ENCODE measurements at places on chromosomes 16 and 17. TPM values are rescaled to one million over a fixed set of nuclear protein-coding genes. Genes with fewer than 3 reads are reported as not detected.

DNA sequence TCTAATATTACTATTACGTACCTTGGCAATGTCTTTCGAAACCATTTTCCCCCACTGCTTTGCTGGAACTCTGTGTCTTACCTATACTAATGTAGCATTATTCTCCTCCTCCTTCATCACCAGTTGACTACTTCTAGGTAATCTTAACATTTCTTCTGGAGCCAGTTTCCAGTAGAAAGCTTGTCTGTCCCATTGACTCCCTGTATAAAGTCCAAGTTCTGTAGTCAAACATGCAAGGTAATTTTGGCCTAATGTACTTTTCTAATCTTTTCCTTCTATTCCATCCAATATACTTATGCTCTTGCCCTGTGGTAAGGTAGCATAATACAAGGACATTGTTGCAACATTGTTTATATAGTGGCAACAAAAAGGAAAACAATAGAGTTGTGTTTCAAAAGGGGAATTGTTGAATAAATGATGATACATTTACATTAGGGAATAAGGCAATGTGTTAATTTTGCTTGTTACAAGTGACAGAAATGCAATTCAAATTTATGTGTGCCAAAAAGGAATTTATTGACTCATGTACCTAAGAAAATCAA lies 27.9 kb downstream of the OMG start:
- H3K27me3 ChIP-seq: no peaks in the 10 kb centered on the region
- H3K4me1 ChIP-seq: no peaks in the 10 kb centered on the region
- H3K36me3 ChIP-seq: peaks cover 11% of the 10 kb centered on the region
- DNase-seq: no peak
- H3K4me3 ChIP-seq: no peak overlapping the region

- H3K4me1 ChIP-seq: peaks cover 54% of the 10 kb centered on the region
- H3K27me3 ChIP-seq: no peaks in the 10 kb centered on the region
- DNase-seq: no peak
- H3K4me3 ChIP-seq: no peak overlapping the region
Observed at GRCh38 chr17:66436631-66437030, 134.2 kb downstream of the PRKCA start.

The ATP2C2 gene
- not detected for total RNA-seq

The CALB2 gene
- total RNA-seq: not detected

The COG4 gene
- 48.7 TPM for total RNA-seq

- peak within 1 kb of the TSS; percentile 91 for H3K27ac ChIP-seq
- peaks cover 12% of the 10 kb centered on the region for H3K36me3 ChIP-seq
- peaks cover 27% of the 10 kb centered on the region for H3K4me1 ChIP-seq
- DNase-seq: no peak
Observed at GRCh38 chr17:74872313-74873036, at the start of gene FDXR. TSS of gene FDXR (minus strand) at chr17:74872994. CDS start at chr17:74872944, 50 bp downstream.

DNA sequence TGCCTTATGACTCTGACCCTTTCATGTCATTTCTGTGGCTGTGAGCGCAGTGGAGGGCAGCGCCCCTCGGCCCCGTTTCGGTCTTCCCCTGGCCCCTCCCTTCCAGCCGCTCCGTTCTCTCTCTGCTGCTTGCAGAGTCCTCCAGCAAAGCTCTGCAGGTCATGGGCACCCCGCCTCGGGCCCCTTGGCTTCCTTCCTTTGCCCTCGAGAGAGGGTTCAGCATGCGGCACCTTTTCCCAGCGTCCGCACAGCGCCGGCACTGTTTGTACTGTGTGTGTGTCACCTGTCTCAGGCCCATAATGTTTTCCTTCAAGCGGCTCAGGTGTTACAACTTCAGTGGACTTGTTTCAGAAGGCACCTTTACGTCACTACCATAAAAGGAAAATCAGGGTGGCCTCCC lies 98.5 kb downstream of the RAP1GAP2 start:
- H3K4me1 ChIP-seq: no peaks in the 10 kb centered on the region
- no peak overlapping the region for H3K27ac ChIP-seq
- H3K4me3 ChIP-seq: no peak overlapping the region
- no peaks in the 10 kb centered on the region for H3K36me3 ChIP-seq
- no peaks in the 10 kb centered on the region for H3K27me3 ChIP-seq
- no peak for DNase-seq

The PDILT gene
- not detected for total RNA-seq

The CCL23 gene
- not detected for total RNA-seq

The SLC38A8 gene
- total RNA-seq: not detected
